ENCODE measurements at places on chromosomes 6 and 20. TPM values are rescaled to one million over a fixed set of nuclear protein-coding genes. Genes with fewer than 3 reads are reported as not detected.

The BANF2 gene
- total RNA-seq = not detected

The LPA gene
- not detected for total RNA-seq

The SMOC2 gene
- 26.6 TPM for total RNA-seq

The RAD21L1 gene
- total RNA-seq = not detected

The BMP6 gene
- total RNA-seq = 2.1 TPM

The THBD gene
- 6.8 TPM for total RNA-seq

The CEP250 gene
- total RNA-seq = 14.6 TPM

The PAK1IP1 gene
- 7.3 TPM for total RNA-seq

All from skeletal muscle tissue (tissue), 5 donors.